ENCODE measurements at places on chromosomes 5 and 9.
A peak's percentile ranks its signal among the peaks of the same experiment; 100 is the strongest.

DNA sequence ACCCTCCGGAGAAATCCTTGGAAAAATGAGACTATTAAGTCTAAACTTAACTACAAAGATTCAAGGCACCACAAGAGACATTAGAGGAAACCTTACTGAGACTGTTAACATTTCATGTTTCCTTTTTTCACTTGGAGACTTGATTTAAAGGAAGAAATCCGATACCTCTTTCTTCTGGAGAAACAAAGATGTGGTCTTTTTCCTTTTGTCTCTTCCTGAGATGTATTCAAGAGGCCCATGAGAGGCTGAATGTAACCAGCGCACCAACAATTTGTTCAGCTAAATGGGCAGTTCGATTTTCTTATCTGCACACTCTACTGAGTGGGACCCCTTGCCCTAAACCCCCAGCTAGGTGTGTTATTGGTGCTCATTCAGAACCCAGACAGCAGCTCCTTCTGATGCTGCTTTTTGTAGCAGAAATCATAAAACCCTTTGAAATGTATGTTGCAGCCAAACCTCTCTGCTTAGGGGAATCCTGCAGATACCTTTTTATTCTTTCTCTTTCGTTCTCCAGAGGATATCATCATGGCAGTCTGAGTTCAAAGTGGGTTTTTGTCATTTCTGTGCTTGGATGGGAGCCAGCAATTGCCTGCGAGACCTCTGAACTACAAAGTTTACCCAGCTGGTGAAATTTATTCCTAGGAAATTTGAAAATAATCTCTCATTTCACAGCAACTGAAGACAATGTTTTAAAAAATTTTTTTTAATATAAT is 41.9 kb upstream of the ACTBL2 start:
- DNase-seq = no peak

DNA sequence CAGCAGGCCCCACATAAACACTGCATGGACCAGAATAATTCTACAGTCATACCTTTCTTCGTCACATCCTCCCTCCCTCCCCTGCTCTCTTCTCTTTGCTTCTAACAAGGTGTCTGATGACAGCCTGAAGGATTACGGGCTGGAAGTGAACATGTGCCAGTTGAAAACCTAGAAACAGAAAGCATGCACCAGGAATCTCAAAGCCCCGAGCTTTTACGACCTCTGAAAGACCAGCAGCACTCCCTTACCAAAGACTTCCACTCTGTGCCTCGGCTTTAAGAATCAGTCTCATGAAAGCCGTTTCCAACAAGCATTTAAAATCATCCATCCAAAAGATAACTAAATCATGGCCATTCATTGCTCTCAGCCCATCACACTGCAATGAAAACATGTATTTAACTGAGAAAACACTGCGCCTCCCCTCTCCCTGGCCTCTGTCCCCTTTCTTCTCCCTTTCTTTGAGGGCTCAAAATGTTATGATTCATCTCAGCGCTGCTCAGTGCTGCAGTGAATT is 21.3 kb downstream of the MSX2 start:
- no peak for DNase-seq

GRCh38 chr5:39854771-39855410 is 430.1 kb upstream of the DAB2 start:
- no peak for DNase-seq

DNA sequence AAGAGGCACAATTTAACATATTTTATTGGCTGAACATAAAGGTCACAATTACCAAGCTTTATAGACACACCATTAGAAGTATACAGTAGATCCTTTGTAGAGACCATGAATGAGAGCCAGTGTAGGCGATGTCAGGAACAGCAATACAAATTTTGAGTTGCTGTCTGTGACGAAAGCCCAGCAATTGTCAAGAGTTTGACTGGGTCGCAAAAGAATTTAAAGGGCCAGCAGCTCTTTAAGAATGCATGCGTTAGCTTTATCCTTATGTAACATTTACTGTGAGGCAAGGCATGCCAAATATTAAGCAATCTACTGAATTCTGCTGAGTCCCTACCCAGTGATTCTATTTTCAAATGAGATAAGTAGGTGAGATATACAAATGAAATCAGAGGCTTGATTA is 236.9 kb downstream of the ARRDC3 start:
- no peak for DNase-seq

DNA sequence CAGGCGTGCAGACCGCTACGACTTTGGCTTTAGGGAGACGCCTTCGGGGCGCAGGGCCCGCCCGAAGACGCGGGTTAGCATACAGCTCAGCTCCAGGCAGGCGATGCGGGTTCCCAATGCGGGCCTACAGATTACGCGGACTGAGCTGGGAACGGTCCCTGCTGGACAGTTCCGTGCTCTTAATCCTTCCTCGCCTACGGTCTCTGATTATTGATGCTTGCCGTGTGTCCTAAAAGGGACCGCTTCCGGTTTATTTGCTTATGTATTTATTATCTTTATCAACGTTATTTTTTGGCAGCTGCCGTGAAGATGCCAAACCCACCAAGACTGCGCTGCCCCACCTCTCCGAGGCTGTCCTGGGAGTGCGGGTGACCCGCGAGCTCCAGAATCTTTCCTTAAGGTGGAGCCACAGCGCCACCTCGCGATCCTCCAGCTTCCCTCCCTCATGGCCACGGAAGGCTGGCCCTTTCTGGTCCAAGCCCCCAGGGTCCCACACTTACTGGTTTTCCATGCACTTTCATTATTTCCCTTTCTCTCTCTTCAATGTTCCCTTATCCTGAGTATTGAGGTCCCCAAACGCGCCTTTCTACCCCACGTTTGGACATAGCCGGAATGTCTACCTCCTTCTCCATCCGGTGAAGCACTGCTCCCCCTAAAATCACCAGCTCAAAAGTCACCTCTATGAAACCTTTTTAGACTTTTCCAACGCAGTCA is 7.0 kb upstream of the EBF1 start:
- DNase-seq = peak; percentile 22

- peak; percentile 67 for DNase-seq
These were observed 708 bp upstream of the TUBB4B start for GRCh38 chr9:137240318-137240840.

DNA sequence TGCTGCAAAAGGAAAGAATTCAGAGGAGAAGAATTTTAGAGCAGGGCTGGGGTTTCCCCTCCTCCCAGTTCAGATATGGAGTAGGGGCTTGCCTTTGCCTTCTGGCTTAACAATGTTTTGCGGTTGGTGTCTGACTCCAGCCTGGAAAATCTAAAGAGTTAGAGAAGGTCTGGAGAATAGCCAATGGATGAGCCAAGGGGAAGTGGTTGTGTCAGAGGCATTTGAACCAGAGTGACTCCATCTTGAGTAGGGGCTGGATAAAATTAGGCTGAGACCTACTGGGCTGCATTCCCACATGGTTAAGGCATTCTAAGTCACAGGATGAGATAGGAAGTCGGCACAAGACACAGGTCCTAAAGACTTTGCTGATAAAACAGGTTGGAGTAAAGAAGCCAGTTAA is 133.7 kb downstream of the DIRAS2 start:
- no peak for DNase-seq

DNA sequence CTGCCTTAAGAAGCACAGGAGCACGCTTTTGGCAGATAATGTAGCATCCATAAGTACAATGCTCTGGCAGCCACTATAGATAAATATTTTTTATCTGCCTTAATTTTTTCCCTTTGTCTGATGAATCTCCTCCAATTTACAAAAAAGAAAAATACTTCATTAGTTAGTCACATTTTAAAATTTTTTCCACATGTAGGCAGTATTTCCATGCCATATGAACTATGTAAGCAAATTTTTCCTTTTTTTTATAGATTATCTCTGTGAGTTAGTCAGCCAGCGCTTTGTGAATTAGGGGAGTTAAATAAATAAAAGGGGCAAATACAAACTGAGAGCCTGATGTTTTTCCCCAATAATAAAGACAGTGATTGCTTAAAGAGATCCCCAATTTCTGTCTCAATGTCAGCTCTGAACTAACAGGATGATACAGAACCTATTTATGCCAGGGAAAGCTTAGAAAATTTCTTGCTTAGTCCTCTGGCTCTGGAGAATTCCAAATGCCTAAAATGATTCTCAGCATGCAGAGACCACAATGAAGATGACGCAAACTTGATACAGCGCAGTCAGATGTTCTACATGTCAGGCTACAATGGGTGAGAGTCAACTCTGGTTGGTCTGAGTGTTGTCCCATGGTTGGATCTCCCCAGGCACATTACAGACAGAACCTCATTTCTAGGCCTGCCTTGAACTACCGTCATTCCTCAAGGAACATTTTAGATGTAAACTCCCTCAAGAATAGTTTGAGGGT is 390.4 kb upstream of the CDH6 start:
- DNase-seq = no peak

DNA sequence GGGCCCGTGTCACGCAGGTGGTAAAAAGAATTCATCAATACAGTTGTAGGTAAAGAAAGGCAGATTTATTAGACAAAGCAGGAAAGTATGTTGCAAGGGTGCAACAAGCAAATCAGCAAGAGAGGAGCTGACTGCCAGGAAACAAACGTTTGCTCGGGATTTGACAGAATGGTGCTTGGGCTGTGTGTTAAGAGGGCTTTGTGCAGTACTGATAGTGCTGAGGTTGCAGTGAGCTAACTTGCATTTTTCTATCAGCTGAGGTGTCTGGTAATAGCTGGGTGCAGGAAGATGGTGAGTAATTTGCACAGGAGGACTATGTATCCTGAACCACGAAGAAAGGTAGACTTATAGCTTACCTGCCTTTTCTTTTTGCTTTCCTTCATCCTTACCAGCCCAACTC is 3.9 kb upstream of the RARS1 start:
- no peak for DNase-seq

DNA sequence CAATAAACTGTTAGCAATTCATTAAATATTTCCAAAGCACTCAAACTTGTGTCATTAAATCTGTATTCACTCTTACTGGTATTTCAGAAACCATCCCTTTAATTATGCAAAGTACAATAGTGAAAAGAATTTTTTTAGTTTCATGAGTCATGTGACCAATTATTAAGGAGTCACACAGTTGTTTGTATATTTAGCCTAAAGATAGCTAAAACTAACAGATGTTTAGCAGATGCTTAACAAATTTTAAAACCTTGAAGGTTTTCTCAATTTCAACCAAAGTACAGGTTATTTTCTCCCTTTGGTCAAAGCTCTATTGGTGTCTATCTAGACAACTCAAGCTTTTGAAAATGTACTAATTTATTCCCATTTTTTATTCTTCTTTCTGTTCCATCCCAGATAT is 44.1 kb downstream of the PJA2 start:
- DNase-seq = no peak

- DNase-seq = no peak
These were observed 188.6 kb upstream of the ZNF608 start for GRCh38 chr5:124935065-124935464.

DNA sequence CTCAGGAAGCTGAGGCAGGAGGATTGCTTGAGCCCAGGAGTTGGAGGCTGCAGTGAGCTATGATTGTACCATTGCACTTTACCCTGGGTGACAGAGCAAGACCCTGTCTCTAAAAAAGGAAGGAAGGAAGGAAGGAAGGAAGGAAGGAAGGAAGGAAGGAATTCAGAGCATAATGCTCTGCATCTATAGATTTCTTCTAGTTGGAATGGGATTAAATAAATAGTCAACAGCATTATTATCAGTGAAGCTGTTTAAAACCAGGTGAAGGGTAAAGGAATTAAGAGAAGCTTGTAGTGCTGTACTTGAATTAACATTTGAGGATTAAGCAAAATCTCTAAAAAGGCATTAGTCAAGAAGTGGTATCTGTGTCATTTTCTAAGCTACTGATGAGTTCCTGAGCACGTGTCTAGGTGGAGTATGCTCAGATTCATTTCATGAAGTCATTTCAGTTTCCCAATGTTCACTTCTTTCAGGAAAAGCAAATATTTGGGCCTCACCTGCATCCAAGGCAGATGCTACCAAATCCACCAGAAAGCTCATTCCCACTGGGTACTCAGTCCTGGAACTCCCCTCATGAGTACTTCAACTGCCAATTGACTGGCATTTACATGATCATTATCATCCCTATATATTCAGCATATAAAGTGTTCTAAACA is 8.4 kb downstream of the PDE6A start:
- DNase-seq = no peak

DNA sequence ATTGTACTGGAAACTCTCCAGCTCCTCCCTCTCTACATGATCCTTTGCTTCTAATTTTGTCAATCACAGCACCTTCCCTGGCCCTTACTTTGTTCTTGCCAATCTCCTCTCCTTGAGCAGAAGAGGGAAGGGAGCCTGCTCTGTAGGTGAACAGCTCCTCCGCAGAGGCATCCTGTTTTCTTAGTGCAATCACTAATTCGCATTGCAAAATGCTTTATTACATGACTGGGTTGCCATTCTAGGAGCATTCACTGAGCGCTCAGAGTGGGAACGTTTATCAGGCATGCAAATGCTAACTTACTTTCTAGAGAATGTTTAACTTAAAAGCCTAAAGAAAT is 416 bp upstream of the SNX18 start:
- DNase-seq = no peak

DNA sequence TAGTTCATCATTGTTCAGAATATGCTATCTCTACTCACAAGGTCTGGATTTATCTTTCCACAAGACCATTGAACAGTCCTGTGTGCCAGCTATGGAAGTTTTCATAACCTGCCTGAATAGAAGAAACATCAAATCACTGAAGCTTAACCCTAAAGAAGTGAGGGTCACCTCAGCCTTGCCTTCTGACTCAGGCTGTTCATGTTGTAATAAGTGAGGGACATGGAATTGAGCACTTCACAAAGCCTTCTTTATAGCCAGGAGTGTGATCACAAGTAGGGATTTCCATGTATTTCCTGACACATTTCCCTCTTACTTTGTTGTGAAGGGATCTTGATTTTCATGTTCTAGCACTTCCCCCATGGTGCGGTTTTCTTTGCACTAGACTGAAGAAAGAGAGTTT is 577.5 kb upstream of the WWC1 start:
- DNase-seq = no peak

GRCh38 chr9:14033067-14033466 is 280.9 kb downstream of the NFIB start:
- no peak for DNase-seq

DNA sequence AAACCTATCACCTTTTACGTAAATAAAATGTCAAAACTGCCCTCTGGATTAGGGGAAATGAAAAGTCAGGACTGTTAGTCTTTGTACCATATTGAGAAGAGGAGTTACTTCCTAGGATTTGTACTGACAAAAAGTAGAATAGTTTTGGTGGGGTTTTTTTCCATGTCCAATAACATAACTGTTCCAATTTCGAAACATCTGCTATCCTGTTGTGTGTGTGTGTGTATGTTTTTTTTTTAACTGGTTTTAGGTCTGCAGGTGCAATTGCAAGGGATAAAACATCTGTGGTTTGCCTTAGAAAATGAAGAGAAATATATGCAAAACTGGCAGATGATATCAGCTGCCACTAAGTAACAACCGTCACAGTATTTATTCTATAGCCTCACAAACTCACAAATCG is 506.8 kb downstream of the NFIB start:
- DNase-seq = no peak

GRCh38 chr9:135865531-135865930 is 41.8 kb downstream of the CAMSAP1 start:
- no peak for DNase-seq

DNA sequence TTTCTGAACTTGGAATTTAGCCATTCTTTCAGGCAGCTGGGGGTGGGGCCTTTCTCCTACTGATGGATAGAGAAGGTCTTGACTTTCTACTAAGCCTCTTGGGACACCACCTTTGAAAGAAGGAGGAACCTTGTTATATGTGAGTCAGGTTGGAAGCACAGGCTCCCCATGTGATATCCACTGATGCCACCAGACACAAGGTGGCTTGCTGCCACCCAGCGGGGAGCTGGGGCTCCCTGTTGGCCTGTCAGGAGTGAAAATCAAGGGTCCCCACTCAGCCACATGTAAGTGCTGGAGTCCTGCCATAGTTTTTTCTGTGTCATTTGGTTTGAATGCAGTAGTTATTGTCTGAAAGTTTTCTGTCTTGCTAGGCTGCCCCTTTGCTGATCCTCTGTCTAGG is 252.4 kb upstream of the NFIL3 start:
- DNase-seq = no peak

Measured in caudate nucleus (tissue), 63 donors.